ENCODE measurements at places on chromosomes 4 and X.

DNA sequence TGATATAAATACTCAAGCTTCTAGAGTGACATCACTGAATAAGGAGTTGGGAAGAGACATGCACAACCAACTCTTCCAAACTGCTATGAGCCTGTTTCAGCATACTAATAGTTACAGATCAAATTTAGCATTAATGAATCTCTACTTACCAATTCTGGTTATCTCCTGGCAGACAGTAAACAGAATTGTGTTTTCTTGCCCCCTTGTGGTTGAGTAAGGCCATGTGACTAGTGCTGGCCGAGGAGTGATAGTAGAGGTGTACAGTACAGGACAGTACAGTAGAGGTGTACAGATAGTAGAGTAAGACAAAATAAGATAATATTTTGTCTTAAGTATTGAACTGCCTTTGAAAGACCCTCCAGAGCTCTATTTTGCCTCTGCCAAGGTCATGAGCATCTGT is 681.4 kb downstream of the GABRG1 start:
- DNase-seq: no peak

DNA sequence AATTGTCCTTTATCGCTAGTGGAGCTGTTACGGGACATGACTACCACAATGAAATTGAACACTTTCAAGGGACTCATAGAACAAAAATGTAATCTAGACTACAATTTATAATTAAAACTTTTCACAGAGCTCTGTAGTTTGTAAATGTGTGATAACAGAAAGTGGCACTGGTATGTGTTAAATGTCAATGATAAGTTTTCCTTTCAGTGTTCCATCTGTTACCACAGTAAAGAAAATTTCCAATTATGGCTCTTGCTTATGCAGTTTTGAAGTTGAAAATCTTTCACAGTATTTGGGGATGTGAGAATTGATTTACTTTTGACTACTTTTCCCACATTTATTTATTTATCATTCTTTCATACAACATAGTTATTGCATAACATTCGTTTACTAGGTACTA is 40.1 kb upstream of the GUCY1A1 start:
- no peak for DNase-seq

DNA sequence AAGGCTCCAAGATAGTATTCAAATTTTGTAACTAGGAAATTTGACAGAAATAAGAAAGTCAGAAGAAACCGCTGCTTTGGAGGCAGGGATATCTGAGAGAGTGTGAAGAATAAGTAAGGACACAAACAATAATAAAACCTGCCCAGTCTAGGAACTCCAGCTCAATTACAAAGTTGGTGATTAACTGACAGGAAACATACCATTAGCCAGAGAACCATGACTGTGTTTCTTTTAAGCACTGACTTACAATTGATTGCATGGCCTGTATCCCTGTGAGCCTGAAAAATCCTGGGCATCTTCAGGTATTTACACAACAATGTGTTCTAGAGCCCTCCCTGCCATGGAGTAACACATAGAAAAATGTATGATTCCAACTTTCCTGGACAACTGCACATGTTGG is 127.4 kb downstream of the GRIA3 start:
- DNase-seq: no peak

- DNase-seq: peak; percentile 29
Observed at GRCh38 chr4:16817286-16817685, 81.2 kb downstream of the LDB2 start.
